ENCODE measurements at places on chromosomes 5 and 9. TPM values are rescaled to one million over a fixed set of nuclear protein-coding genes. Genes with fewer than 3 reads are reported as not detected.

FGFR4 gene
- total RNA-seq, result 1.1 TPM

MAT2B gene
- total RNA-seq, result 103 TPM

HMGCS1 gene
- 78.6 TPM for total RNA-seq

COL5A1 gene
- total RNA-seq, result not detected

RNF180 gene
- total RNA-seq, result not detected

CORO2A gene
- 11.0 TPM for total RNA-seq

CDKN2B-AS1 gene
- 0.70 TPM for total RNA-seq

SLCO6A1 gene
- not detected for total RNA-seq

ZNF618 gene
- 0.23 TPM for total RNA-seq

SHISAL2B gene
- total RNA-seq, result not detected

All from activated T-cell treated with anti-CD3 and anti-CD28 coated beads, Interleukin-2, amount 50 U/mL, for 72 hours (primary cell).